Fibroblast of lung (primary cell): ENCODE measurements at places on chromosomes 12 and 14.

DNA sequence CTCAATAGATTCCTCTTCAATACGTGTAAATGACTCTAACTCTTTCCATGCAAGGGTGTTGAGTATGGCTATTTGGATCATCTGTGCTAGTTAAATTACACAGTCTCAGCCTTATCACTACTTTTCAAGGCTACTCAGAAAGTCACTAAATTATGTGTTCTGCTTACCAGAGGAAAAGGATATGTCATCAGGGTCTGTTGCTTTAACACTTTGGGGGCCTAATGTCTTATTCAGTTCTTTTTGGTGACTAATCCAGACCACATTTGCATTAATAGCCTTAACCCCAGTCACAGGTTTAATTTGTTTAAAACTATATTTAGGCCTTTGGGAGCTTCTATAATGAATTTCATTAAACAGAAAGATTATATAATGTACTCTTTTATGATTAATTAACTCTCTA is 649.3 kb downstream of the RPS29 start:
- DNase-seq = peak; percentile 59

DNA sequence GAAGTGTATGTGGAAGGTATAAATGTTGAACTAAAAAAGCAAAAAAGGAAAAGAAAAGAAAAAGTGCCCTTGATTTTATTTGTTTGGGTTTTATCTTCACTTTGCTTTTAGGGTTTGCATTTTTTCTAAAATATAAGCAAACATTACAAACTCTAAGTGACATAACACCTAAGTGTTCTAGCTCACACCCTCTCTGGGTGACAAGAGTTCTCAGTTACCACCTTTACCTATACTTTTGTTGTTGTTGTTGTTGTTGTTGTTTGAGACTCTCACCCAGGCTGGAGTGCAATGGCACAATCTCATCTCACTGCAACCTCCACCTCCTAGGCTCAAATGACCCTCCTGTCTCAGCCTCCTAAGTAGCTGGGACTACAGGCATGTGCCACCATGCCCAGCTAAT is 13.0 kb downstream of the KLRG1 start:
- DNase-seq = no peak

GRCh38 chr14:64107438-64107837 is 186.7 kb downstream of the ESR2 start:
- DNase-seq = no peak

DNA sequence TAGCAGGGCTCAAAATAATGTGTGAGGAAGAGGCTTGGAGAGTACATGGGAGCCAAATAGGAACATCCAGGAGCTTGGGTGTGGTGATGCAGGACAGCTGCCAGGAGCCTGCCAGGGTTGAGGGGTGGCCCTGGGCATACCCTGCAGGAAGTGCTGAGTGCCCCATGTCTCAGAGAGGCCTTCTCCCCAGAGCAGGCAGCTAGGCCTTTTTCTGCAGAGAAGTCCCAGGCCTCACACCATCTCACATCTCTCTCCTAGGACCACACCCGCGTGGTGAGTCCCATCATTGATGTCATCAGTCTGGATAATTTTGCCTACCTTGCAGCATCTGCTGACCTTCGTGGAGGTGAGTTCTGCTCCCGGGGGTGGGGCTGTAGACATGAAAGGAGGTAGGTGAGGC is 66.9 kb downstream of the ERH start:
- DNase-seq = no peak

GRCh38 chr14:24113379-24113800 is 1.2 kb upstream of the DCAF11 start:
- DNase-seq = no peak

DNA sequence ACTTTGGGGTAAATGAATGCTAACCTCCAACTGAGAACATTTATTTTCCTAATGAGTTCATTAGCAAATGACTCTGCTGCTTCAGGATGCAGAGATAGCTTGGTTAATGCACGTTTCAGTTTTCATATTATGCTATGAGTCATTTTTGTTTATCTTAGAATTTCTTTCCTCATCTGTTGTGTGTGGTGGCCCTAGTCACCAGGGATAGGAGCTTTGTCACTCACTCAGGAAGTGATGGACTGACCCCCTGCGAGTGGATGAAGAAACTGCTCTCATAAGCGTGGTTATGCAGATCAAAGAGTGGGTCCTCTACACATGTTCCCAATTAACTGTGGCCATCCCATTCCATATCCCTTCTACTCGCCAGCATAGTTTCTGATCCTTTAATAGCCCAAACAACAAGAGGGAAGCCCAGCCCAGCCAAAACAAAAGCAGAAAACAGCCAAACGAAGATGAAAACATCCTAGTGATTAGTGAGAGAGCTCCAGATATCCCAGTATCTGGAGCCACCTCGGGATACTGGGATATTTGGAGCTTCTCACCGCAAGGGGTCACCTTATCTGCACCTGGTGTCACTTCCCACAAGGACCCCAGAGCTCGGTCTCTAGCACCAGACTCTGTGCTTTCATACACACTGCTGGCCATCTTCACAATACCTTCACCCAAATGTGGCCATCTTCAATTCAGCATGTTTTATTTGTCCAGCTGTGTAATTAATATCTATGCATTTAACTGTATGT is 8.6 kb downstream of the TC2N start:
- peak; percentile 57 for DNase-seq

- DNase-seq = peak; percentile 83
These were observed at the start of gene SERPINA6 for GRCh38 chr14:94322648-94323570. SERPINA6 (minus strand) TSS chr14:94323336; CDS start chr14:94314648, 8,688 bp downstream.

DNA sequence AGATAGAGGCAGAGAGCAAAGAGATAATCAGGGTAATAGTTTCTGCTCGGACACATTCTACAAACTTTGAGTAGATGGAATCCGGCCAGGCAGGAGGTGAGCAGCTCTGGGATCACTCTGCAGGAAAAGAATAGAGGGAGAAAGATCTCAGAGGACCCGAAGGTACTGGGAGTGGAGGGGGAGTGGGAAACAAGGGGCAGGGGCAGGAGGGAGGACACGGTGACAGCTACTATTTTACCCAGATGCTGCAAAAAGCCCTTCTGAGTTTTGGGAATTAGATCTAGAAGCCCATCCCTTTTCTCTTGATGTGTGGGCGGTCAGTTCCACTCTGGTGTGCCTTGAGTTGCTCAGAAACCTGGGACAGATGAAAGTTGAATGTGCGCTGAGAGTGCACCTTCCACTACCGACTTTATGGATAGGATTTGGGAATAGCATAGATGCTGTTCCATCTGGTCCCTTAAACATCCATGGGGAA is 556 bp downstream of the GPRC5A start:
- no peak for DNase-seq

GRCh38 chr14:69464829-69465228 is 19.7 kb upstream of the PLEKHD1 start:
- DNase-seq = peak; percentile 66

DNA sequence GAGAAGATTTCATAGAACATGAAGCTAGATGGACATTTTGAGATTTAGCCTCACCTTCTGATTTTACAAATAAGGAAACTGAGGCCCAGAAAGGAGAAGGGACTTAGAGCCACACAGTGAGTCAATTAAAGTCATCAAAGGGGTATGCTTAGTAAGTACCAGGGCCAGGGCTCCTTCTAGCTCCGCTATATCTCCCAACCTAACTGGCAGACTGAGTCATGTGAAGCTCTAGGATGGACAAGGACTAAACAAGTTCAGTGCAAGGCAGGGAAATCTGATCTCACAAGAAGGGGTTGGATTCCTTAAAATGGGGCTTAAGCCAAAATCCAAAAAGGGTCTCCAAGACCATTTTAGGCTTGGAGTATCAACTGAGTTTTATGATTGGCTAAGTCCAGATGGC is 215.8 kb downstream of the PHLDA1 start:
- peak; percentile 34 for DNase-seq

DNA sequence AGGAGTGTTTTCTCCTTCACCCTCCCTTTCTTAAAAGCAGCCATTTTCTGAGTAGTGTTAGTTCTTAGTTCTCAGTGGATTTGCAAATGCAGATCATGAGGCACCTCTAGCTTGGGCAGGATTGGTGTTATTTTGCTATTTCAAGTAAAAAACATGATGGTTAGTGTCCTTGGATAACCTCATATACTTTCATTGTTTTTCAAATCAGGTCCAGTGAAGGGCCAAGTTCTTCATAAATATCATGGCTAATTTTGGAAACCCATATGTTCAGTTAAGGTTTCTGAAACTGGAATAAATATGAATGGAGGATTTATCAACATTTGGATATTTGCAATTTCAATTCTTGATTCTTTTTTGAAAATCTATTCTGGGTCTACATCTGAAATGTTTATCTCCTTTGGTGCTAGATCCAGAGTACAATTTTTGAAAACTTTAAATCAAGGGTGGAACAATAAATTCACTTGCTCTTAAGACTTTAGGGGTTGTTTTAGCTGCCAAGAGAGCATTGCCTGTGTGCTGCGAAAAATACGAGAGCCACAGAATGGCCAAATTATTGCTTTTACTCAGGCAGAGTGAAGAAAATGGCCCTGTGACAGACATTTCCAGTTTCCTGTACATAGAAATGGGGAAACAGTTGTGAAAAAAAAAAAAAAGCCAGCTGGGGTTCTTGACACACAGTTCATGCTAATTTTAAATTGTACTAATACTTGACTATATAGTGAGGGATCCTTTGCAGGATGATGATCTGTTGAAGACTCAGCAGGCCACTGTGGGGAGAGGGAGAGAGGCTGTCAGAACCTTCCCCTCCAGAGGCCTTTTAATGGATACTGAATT is 104.6 kb downstream of the BICD1 start:
- no peak for DNase-seq

GRCh38 chr12:40726366-40726765 is 34.1 kb downstream of the CNTN1 start:
- no peak for DNase-seq

GRCh38 chr14:46840944-46841720 is 189.6 kb upstream of the RPL10L start:
- peak; percentile 46 for DNase-seq

DNA sequence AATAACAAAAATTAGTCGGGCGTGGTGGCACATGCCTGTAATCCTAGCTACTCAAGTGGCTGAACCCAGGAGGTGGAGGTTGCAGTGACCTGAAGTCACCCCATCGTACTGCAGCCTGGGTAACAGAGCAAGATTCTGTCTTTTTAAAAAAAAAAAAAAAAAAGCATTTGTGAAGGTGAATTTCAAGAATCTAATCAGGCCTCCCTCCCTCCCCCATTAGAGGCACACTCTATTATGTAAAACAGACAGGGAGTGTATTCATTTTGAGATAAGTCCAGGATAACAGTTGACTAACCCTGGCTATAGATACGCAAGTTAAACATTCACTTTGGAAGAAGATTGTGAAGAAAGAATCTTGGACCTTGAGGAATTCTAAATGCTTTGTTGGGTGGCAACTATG is 2.9 kb downstream of the RESF1 start:
- DNase-seq = no peak

- no peak for DNase-seq
These were observed 98.8 kb downstream of the SLC25A47 start for GRCh38 chr14:100421756-100422470.

DNA sequence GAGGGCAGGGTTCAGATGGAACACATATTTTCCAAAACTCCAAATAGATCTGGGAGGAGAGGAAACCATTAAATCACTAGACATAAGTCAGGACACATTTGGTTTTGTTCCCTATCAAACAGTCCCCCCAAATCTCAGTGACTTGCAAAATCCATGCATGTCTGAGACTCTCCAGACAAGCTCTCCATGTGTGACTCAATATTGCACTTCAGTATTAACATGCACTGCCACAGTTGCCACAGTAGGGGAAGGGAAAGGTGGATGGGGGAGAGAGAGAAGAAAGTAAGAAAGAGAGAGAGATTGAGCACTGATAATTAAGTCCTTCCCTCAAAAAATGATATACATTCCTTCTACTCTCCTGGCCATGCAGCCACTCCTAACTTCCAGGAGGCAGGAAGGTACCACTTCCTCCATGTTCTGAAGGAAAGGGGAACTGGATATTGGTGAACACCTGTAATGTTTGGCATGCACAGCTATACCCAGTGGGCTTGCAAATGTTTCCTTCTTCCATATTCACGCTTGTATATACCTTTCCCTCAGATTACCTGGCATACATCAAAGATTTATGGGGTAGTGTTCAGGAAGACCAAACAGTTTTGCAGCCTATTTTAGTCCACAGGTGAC is 310.0 kb downstream of the ZFP36L1 start:
- no peak for DNase-seq

GRCh38 chr12:45775964-45776363 is 46.5 kb downstream of the ARID2 start:
- no peak for DNase-seq

- no peak for DNase-seq
These were observed 127.3 kb upstream of the SLC38A2 start for GRCh38 chr12:46499901-46500300.

DNA sequence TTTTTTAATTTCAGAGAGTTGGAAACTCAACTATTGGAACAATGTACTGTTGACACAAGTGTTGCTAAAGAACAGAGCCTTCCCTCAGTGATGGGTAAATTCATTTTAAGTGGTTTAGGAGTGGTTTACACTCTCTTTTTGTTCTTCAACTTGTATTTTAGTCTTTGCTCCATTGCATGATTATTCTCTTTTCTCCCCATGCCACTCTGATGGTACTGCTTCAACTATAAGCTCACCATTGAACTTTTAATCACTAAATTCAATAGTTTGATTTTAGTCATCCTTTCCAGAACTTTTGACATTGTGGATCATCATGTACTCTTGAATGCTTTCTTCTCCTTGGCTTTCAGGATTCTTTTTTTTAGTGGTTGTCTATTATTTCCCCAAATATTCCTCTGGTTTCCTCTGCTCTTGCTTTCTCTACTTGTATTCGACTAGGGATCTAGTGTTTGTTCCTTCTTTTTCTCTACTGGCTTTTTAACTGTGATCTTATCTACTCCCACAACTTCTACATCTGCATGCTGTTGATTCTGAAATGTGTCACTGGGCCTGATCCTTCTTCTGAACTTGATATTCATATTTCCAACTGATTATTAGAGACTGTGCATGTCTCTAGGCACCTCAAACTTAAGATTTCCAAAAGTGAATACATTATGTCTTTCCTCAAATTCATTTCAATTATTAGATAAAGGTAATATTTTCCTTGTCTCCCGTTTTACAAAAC is 15.4 kb downstream of the ACTR10 start:
- DNase-seq = no peak

DNA sequence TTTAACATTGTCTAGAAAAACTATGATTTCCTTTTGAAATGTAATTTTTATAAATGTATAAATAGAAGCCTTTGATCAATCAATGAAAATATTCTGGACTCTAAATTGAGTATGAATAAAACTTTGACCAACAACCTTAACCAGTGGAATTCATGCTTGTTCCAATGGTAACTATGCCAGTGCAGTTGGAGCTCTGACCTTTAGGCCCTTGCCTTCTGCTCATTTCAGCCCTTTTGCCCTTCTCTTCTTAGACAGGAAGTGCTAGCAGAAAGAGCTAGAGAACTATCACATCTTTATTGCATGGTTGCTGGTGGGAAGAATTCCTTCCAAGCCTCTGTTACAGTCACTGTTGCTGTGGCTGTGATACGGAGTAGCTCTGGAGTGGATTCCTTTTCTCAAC is 39.7 kb downstream of the TTC8 start:
- DNase-seq = no peak

GRCh38 chr12:958588-959123 is 9.2 kb upstream of the RAD52 start:
- DNase-seq = no peak

- DNase-seq = no peak
These were observed 51.8 kb downstream of the ISCA2 start for GRCh38 chr14:74545386-74545785.

- no peak for DNase-seq
These were observed 54.8 kb upstream of the DYNC1H1 start for GRCh38 chr14:101909371-101910096.
